ENCODE measurements at places on chromosomes 1 and 21. TPM values are rescaled to one million over a fixed set of nuclear protein-coding genes. Genes with fewer than 3 reads are reported as not detected.

The SH2D5 gene
- not detected for total RNA-seq

The S100A2 gene
- 2.9 TPM for total RNA-seq

The PCP4 gene
- not detected for total RNA-seq

The CCDC190 gene
- not detected for total RNA-seq

The SPATA1 gene
- 3.6 TPM for total RNA-seq

The PLD5 gene
- total RNA-seq = 23.9 TPM

The RRP15 gene
- total RNA-seq = 2.2 TPM

The SPATA45 gene
- total RNA-seq = not detected

The LIN28A gene
- not detected for total RNA-seq

The EPHA10 gene
- not detected for total RNA-seq

The TRIM45 gene
- 1.5 TPM for total RNA-seq

The OR2T29 gene
- total RNA-seq = not detected

The ELF3 gene
- total RNA-seq = 4.9 TPM

The INAVA gene
- 1.8 TPM for total RNA-seq

The PLEKHN1 gene
- total RNA-seq = not detected

The GUCA2A gene
- total RNA-seq = not detected

The ATP5PB gene
- total RNA-seq = 99.9 TPM

The CFAP126 gene
- not detected for total RNA-seq

The GBP6 gene
- total RNA-seq = 0.27 TPM

The SYPL2 gene
- total RNA-seq = 6.1 TPM

The IGSF5 gene
- not detected for total RNA-seq

The SLFNL1 gene
- 1.3 TPM for total RNA-seq

The BCAN gene
- 0.99 TPM for total RNA-seq

The ARHGEF10L gene
- total RNA-seq = 226 TPM

The MROH9 gene
- total RNA-seq = not detected

The CFHR1 gene
- total RNA-seq = not detected

The PIK3R3 gene
- 9.5 TPM for total RNA-seq

The KRTAP19-1 gene
- not detected for total RNA-seq

The AKNAD1 gene
- total RNA-seq = not detected

The TIE1 gene
- total RNA-seq = 25.7 TPM

The BLACAT1 gene
- total RNA-seq = not detected

The IGSF21 gene
- total RNA-seq = 5.0 TPM

The LCE1C gene
- total RNA-seq = not detected

The BTBD8 gene
- 12.9 TPM for total RNA-seq

The OR2T35 gene
- total RNA-seq = not detected

The AMY1C gene
- not detected for total RNA-seq

The CELA2B gene
- total RNA-seq = not detected

The TRIM33 gene
- 61.2 TPM for total RNA-seq

The CDA gene
- total RNA-seq = 3.0 TPM

All from thoracic aorta (tissue), 2 donors.